ENCODE measurements at places on chromosomes 13 and 19. TPM values are rescaled to one million over a fixed set of nuclear protein-coding genes. Genes with fewer than 3 reads are reported as not detected.

The INSR gene
- 19.9 TPM for total RNA-seq

The KIRREL2 gene
- not detected for total RNA-seq

The OR7C1 gene
- not detected for total RNA-seq

The ANGPTL8 gene
- total RNA-seq = not detected

The PRSS57 gene
- total RNA-seq = not detected

The RHPN2 gene
- 0.66 TPM for total RNA-seq

The CGB8 gene
- total RNA-seq = not detected

The GRIN2D gene
- 0.12 TPM for total RNA-seq

The NLRP4 gene
- not detected for total RNA-seq

The TMEM150B gene
- total RNA-seq = not detected
